AG10803 (cell line): ENCODE measurements at places on chromosomes 1 and 21.
A peak's percentile ranks its signal among the peaks of the same experiment; 100 is the strongest.

GRCh38 chr1:155890251-155890650 is 20.9 kb downstream of the RIT1 start:
- no peak for DNase-seq

GRCh38 chr1:156745881-156746280 is 5.0 kb upstream of the MRPL24 start:
- DNase-seq, result no peak

DNA sequence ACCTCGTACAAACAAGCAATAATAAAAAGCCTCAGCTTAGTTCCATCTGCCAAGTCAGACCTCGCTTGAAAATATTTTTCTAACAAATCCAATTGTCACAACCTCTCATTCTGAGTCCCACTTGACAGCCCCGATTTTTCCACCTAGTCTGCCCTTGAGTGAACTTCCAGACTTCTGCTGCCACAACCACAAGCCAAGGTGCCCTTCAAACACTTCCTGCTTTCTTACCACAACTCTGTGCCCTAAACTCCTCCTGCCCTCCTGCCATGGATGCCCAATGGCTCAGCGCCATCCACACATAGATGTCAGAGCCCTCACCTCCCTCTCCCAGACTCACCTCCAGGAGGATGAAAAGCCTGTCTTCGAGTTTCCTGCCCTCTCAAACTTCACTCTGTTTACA is 3.9 kb downstream of the TMPRSS2 start:
- no peak for DNase-seq

GRCh38 chr1:162944974-162945674 is 84.1 kb upstream of the CCDC190 start:
- DNase-seq, result no peak

GRCh38 chr1:18101508-18101907 is 6.1 kb upstream of the IGSF21 start:
- no peak for DNase-seq

DNA sequence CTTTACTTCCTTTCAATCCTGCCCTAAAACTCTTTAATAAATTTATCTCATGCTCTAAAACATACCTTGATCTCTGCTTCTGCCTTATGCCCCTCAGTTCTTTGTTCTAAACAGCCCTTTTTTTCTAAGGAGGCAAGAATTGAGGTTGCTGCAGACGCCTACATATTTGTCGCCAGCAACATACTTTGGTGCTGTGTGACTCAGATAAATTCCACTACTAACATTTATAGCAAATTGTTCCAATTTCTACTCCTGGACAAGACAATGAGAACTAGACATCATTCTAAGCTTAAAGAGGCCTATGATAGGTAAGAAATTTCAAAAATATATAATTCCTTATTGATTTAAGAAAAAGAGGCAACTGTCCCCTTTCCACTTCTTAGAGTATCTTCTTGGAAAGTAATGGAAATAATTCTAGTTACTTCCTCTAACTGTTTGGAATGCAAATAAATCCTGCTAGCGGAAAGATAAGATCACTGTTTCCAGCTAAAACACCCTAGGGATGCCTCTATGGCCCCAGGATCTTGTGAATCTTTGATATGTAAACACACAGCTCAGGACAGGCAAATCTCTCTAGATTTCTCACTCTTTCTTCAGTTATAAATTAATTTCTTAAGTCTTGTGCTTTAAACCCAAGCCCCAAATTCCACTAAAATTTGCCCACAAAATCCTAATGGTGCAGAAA is 869.1 kb downstream of the KCNT2 start:
- peak; percentile 28 for DNase-seq

DNA sequence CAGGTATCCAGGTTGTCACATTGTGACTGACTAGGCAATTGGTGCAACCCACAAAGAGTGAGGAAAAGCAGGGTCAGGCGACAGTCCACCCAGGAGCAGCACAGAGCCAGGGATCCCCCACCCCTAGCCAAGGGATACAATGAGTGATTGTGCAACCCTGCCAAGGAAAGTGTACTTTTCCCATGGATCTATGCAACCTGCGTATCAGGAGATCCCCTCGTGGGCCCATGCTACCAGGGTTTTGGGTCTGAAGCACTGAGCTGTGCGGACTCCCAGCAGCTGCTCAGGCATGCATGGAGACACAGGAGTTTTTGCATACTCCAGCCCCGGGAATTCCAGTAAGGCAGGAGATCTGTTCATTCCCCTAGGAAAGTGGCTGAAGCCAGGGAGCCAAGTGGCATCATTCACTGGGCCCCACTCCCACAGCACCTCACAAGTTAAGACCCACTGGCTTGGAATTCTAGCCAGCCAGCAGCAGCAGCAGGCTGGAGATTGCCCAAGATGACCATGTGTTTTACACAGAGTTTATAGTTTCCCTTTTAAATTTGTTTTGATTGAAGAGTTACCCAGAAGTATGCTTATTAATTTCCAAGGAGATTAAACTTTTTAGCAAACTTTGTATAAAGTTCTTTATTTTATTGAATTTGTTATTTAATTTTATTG is 136.0 kb downstream of the LTN1 start:
- DNase-seq, result peak; percentile 5

GRCh38 chr21:44697811-44698734 is 1.1 kb downstream of the KRTAP10-12 start:
- no peak for DNase-seq

DNA sequence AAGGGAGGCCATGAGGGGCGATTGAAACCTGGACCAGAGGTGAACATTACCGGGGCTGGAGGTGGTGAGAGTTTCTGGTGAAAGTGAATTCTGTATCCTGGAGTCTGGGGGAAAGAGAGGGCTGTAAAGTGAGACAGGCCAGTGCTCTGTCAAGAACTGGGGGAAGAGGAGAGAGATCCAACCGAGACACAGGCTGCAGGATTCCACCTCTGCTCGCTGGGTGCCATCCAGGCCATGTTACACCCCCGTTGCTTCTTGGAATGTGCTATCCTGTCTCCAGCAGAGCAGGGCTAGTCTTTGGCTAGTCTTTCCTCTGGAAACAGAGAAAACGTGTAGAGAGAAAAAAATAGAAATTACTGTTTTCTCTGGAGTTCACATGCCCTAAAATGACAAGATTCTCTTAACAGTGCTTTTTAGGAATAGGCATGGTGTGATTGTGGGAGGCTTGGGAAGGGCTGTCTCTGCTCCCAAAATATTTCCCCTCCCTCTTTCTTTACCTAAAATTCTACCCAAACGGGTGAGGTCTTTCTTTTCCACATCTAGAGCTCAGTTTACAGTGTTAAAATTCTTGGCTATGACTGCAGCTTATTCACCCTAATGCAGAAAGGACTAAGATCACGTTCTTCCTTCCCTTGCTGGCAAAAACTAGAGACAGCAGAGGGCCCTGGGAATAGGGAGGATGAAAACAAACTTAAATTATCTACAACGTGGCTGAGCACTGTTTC is 16.5 kb upstream of the OVAAL start:
- peak; percentile 34 for DNase-seq

DNA sequence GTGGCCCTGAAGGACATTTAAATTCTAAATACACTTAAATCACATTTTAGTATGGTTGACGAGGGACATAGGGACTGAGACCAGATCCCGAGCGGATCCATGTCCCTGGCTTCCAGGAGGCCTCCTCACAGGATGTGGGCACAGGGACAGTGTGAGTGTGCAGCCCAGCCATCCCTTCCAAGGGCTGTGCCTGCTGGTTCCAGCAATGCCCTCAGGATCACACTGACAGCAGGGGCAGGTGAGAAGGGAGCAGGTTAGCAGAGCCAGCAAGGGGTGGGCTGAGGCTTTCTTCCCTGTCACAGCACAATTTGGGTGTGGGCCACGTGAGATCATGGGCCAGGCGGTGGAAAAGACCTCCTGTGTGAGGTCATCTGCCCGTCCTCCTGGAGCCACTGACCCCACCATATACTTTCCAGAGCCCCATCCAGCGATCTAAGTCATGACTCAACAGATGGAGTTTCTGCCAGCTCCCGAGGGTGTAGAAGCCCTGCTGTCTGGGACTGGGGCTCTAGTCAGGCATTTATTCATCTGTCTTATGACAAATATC is 37.0 kb upstream of the PRSS38 start:
- peak; percentile 47 for DNase-seq

DNA sequence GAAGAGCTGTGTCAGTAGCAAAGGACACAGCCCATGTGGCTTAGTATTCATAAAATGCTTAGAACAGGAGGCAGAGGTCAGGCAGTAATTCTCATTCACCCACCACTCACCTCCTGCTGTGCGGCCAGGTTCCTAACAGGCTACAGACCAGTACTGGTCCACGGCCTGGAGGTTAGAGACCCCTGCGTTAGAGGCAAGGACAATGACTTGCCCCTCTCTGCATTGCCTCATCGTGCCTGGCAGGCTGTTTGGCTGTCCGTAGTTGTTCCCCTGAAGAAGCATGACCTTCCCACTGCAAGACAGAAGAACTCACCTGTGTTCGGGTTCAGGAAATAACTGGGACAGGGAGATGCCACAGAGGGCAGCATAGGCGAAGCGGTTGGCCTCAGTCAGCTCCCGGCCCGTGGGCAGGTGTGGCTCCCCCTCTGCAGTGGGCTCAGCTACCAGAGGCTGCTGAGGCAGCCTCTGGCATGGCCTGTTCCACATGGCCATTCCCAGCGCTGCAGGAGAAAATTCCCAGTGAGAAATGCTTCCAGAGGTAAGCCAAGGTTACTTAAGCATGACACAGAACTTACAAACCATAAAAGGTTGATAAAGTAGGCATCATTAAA is 19.3 kb downstream of the TMCO4 start:
- DNase-seq, result no peak

DNA sequence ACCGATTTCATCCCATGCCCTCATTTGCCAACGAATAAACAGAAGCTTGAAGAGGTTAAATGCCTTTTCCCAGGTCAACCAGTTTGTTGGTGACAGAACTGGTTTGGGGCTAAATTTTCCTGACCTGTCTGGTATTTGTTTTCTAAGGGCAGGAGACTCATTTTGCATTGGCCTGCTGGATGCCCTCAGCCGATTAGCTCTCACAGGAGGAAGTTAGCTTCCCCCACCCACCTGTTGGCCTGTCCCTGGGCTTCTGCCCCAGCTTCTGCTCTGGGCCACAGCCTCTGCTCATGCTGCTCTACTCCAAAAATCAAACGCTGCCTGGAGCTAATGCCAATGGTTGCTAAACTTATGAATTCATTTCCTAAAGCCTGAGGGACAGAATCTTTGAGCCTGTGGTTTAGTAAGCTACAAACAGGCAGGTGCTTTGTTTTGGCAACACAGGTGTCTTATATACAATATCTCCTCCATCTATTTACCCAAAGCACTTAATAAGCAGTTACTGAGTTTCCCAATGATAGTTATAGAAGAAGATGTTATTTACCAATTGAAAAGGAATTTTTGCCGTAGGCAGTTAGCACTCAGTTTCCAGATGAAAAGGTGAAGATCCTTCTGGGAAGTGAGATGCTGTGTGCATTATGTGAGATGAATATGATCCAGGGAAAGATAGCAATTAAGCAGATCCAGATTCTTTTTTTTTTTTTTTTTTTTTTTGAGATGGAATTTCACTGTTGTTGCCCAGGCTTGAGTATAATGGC is 82.3 kb downstream of the TM2D1 start:
- DNase-seq, result no peak

- no peak for DNase-seq
Measured at GRCh38 chr1:206686478-206687249, 2.0 kb downstream of the MAPKAPK2 start.

- DNase-seq, result no peak
Measured at GRCh38 chr1:94279038-94279437, 41.7 kb upstream of the ARHGAP29 start.

DNA sequence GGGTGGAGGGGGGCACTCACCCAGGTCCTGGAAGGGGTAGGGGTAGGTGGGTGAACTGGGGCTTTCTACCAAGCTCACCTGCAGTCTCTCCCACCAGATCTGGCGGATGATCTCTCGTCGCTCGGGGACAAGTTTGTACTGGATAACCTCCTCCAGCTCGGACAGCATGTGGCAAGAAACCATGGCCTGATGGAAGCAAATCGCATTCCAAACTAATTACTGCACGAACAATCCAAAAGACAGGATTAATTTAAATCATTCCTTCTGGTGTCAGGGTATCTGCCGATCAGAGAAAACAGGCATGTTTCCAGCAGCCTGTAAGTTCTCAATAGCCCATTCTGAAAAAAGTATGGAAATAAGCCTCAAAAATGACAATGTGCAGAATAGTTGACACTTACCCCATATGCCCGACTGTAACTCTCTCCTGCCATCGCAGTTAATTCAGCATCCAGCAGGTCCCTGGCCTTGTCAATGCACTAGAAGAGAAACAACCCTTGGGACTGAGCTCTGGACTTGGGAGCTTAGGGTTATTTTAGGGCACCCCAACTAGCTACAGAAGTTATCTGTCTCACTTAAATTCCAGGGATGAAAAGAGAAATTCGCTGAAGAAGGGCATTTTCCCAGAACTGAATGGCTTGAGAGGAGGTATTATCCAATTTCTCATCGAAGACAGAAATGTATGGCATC is 44.4 kb upstream of the ANGPTL7 start:
- DNase-seq, result no peak

DNA sequence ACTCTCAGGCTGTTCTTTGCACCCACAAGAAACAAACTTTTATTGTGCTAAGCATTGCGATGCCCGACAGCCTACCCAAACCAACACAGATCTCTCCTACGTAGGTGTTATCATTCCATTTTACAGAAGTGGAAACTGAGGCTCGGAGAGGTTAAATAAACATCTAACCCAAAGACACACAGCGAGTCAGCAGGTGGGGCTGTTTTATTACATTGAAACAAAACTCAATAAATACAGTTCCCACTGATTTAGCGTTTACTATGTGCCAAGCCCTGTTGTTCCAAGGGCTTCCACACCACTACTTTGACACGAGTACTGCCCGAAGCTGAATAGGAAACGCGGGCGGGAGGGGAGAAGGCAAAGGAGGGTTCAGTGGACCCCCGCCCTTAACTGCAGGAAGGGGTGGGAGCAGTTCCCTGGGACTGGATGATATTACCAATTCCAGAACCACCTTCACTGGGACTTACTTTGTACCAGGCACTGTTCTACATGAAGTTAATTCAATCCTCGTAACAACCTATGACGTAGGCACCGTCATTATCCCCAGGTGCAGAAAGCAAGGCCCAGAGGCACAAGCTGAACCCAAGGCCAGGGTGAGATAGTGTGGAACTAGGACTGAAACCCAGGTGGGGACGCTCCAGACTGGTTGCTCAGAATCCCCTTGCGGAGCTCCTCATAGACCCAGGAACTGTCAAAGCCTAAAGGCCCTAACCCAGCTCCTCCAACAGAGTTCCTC is 19.3 kb upstream of the ALDH4A1 start:
- no peak for DNase-seq

- peak; percentile 96 for DNase-seq
Measured at GRCh38 chr1:180131510-180131909, 23.2 kb upstream of the QSOX1 start.
